ENCODE measurements at places on chromosomes 6 and 20.

GRCh38 chr6:158751921-158752320 is 67.2 kb downstream of the EZR start:
- DNase-seq: no peak

GRCh38 chr6:167703781-167704180 is 122.9 kb upstream of the AFDN start:
- DNase-seq: no peak

DNA sequence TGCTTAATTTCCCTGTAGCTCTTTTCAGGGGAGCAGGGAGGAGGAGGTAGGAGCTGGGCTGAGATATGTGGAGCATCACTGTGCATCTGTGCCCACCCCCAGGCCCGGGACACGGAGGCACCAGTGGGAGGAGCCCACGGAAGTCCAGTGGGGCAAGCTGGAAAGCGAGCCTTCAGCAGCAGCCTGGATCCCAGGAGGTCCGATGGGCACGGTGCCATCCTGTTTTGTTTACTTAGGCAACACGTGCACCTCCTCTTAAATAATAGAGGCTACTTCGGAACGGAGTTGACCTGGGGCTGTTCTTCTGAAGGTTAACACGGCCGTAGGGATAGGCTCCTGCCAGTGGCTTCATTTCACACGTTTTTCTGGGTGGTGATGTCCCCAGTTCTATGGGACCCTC is 51.6 kb downstream of the CDH4 start:
- DNase-seq: no peak

DNA sequence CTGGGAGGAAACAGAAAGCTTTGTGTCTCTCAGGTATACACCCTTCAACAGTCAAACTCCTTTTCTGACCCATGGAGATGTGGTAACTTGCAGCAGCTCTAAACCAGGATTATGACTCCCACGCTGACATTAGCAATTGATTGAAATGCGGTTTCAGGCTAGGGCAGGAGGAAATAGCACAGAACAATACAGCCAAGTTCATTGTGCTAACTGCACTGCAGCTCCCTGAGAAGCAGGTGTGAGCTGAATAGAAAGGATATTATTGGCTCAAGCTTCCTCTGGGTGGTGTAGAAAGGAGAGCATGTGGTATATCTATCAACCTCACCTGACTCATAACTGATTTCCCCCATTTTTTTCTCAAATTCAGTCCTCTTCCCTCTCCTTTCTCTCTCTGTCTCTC is 612.3 kb upstream of the BTBD3 start:
- DNase-seq: no peak

DNA sequence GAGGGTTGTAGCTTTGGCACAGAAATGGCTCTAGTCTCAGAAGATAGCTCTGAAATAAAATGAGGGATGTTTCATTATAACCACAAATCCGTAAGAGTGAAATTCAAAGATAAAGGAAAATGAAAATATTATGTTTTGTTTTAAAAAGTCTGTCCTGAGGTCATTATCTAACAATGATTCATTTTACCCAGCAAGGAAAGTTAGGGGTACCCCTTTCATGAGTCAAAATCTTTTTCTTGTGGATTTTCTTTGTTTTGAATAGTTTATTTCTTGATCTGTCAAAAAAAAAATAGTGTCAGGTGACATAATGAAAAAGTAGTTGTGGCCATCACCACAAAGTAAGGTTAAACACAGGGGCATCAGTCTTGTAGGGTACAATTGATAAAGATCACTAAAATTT is 59.7 kb upstream of the MYB start:
- DNase-seq: no peak

Data from ovary (tissue), 10 donors.